Left lung (tissue), 14 donors: ENCODE measurements at places on chromosomes 2 and 18. TPM values are rescaled to one million over a fixed set of nuclear protein-coding genes. Genes with fewer than 3 reads are reported as not detected.

- no peak overlapping the region for H3K27ac ChIP-seq
- no peaks in the 10 kb centered on the region for H3K4me1 ChIP-seq
- no peak for DNase-seq
- no peaks in the 10 kb centered on the region for H3K27me3 ChIP-seq
- no peak overlapping the region for H3K4me3 ChIP-seq
Observed at GRCh38 chr2:222208010-222208690, 90.6 kb downstream of the PAX3 start.

GRCh38 chr2:232901736-232902578 lies 31.9 kb downstream of the SNORC start:
- H3K4me1 ChIP-seq: no peaks in the 10 kb centered on the region
- H3K27ac ChIP-seq: no peak overlapping the region
- peak; percentile 13 for DNase-seq
- no peak overlapping the region for H3K4me3 ChIP-seq
- no peaks in the 10 kb centered on the region for H3K27me3 ChIP-seq
- no peaks in the 10 kb centered on the region for H3K36me3 ChIP-seq

- no peak overlapping the region for H3K4me3 ChIP-seq
- no peaks in the 10 kb centered on the region for H3K27me3 ChIP-seq
- H3K36me3 ChIP-seq: no peaks in the 10 kb centered on the region
Observed at GRCh38 chr18:46809145-46809544, 52.3 kb upstream of the ST8SIA5 start.

GRCh38 chr2:5980450-5981190 lies 288.4 kb downstream of the SOX11 start:
- H3K27me3 ChIP-seq: no peaks in the 10 kb centered on the region
- H3K4me3 ChIP-seq: no peak overlapping the region
- no peaks in the 10 kb centered on the region for H3K4me1 ChIP-seq
- H3K36me3 ChIP-seq: no peaks in the 10 kb centered on the region
- no peak for DNase-seq
- no peak overlapping the region for H3K27ac ChIP-seq

DNA sequence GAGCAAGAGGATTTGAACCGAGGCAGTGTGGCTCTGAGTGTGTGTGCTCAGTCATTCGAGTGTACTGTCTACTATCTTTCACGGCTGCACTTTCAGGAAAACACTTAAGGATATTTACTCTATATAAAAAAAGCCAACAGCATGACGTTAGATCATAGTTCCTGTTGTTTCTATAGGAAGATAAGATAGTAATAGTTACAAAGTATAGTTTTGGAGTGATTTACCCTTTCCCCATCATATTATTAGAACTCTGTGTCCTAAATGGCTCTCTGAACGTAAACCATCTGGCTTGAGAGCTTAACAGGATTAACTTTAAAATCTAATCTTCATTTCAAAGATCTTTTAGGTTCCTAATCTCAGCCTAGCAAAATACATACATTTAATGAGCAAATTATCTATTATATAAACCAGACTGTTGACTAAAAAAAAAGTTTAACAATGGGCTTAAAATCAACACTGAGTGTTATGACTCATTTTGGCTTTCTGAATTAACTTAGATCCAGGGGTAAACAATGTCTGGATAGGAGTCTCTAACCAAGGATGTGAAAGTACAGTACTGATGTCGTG lies 150.3 kb upstream of the DNMT3A start:
- no peaks in the 10 kb centered on the region for H3K27me3 ChIP-seq
- no peak overlapping the region for H3K27ac ChIP-seq
- H3K36me3 ChIP-seq: no peaks in the 10 kb centered on the region
- DNase-seq: no peak
- H3K4me3 ChIP-seq: no peak overlapping the region

DNA sequence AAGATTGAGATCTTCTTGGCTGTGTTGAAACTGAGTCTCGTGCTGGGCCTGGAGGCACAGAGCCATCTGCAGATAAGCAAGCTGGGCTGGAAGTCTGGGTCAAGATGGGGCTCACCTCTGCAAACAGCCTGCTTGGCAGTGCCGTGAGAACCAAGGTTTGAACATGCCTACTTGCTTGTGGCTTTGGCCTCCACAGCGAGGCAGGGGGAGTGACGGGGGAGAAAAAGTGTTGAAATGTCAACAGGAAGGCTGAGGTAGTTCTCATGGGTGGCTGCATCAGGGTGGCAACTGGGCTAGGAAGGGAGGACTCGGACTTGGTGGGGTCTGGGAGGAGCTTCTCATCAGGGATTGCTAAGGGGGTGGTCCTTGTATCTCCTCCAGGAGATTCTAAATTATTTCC lies 99.7 kb downstream of the THNSL2 start:
- H3K36me3 ChIP-seq: no peaks in the 10 kb centered on the region
- H3K27me3 ChIP-seq: no peaks in the 10 kb centered on the region
- no peak for DNase-seq
- H3K27ac ChIP-seq: no peak overlapping the region
- H3K4me3 ChIP-seq: no peak overlapping the region

- H3K4me3 ChIP-seq: no peak overlapping the region
- no peaks in the 10 kb centered on the region for H3K27me3 ChIP-seq
- no peaks in the 10 kb centered on the region for H3K36me3 ChIP-seq
- no peaks in the 10 kb centered on the region for H3K4me1 ChIP-seq
- no peak for DNase-seq
- no peak overlapping the region for H3K27ac ChIP-seq
Observed at GRCh38 chr18:54750350-54750749, 77.9 kb upstream of the RAB27B start.

DNA sequence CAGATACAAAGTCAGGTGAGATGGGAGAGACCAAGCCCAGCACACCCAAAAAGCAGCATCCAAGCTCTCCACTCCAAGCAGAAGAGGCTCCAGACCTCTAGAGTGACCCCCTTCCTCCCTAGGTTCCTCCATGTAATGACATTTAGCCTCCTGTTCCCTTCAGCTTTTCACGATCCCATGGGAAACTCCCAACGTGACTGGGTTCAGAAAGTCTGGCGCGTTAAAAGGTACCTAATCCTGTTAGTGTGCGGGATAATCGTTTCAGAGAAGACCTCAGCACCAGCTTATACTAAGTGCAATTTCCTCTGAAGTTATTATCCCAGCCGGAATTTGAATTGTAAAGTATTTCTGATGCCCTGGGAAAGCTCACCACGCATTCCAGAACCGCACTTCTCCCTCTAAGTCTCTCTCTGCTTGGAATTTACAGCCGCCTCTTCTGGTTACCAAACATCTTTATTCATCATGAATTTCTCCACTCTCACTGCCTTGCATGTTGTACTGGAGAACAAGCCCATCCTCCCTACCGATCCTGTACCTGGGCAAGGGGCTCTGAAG lies 46.9 kb downstream of the CCBE1 start:
- H3K27me3 ChIP-seq: no peaks in the 10 kb centered on the region
- no peaks in the 10 kb centered on the region for H3K4me1 ChIP-seq

The PLGLB1 gene
- total RNA-seq: 1.3 TPM

The RTP5 gene
- total RNA-seq: 0.10 TPM

The CIB4 gene
- total RNA-seq: not detected

DNA sequence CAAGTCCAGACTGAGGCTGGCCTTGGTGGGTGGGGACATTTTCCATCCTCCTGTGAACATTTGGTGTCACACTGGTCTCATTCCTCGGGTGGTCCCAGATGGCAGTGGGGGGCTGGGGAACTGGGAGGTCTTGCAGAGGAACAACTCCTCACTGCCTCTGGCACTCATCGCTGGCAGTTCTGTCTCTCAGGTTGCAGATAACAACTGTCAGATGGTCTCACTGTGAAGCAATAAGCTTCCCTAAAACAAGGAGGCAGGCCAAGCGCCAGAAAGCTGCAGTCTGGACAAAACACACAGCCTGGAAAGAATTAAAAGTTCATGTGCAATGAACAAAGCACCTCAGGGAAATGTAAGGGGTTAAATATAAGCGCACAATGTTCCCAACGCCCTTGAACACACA lies 78.1 kb downstream of the IRS1 start:
- H3K27ac ChIP-seq: no peak overlapping the region
- H3K27me3 ChIP-seq: no peaks in the 10 kb centered on the region
- H3K4me3 ChIP-seq: no peak overlapping the region
- no peak for DNase-seq
- peaks cover 7% of the 10 kb centered on the region for H3K4me1 ChIP-seq
- H3K36me3 ChIP-seq: no peaks in the 10 kb centered on the region

The L3MBTL4 gene
- 10.1 TPM for total RNA-seq

DNA sequence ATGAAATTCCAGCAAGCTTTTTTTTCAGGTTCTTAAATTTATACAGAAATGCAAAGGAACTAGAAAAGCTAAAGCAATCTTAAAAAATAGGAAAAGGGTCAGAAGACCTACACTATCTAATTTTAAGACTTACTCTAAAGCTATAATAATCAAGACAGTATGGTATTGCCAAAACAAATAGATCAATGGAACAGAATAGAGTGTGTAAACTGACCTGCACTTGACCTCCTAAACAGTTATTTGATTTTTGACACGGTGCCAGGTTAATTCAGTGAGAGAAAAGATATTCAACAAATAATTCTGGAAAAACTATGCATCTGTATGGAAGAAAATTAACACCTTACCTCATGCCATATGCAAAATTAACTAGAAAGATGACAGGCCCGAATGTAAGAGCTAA lies 73.6 kb downstream of the OLA1 start:
- no peak for DNase-seq
- H3K36me3 ChIP-seq: no peaks in the 10 kb centered on the region
- H3K4me1 ChIP-seq: no peaks in the 10 kb centered on the region
- H3K4me3 ChIP-seq: no peak overlapping the region

- no peak overlapping the region for H3K27ac ChIP-seq
- H3K36me3 ChIP-seq: no peaks in the 10 kb centered on the region
- H3K4me1 ChIP-seq: no peaks in the 10 kb centered on the region
- no peak for DNase-seq
- no peaks in the 10 kb centered on the region for H3K27me3 ChIP-seq
- no peak overlapping the region for H3K4me3 ChIP-seq
Observed at GRCh38 chr2:13522917-13523821, 806.4 kb downstream of the TRIB2 start.

- peak overlapping the region; percentile 30 for H3K27ac ChIP-seq
- H3K4me3 ChIP-seq: no peak overlapping the region
- H3K4me1 ChIP-seq: no peaks in the 10 kb centered on the region
- H3K36me3 ChIP-seq: no peaks in the 10 kb centered on the region
- H3K27me3 ChIP-seq: no peaks in the 10 kb centered on the region
Observed at GRCh38 chr2:213238753-213239495, 45.3 kb upstream of the SPAG16 start.

GRCh38 chr2:106953779-106954178 lies 67.8 kb upstream of the ST6GAL2 start:
- H3K27ac ChIP-seq: no peak overlapping the region
- H3K4me3 ChIP-seq: no peak overlapping the region
- no peaks in the 10 kb centered on the region for H3K27me3 ChIP-seq
- H3K4me1 ChIP-seq: no peaks in the 10 kb centered on the region

DNA sequence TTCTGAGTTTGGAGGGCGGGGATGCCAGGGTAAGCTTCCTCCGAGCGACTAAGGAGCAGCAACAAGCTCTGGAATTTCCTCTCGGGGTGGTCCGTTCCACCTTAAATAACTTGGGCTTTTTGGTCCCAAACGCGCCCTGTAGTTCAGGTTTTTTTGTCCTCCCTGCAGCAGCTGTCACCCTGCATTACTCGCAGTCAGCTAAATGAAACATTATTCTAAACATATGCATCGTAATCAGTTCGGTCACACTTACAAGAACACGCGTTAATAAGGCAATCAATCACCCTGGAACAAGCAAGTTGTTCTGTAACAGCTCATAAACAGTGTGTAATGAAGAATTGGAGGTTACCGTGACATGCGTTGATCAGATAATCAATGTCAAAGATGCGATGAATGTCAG lies 8.3 kb downstream of the EVX2 start:
- H3K27me3 ChIP-seq: peaks cover 94% of the 10 kb centered on the region
- H3K4me3 ChIP-seq: no peak overlapping the region
- H3K36me3 ChIP-seq: no peaks in the 10 kb centered on the region
- no peak overlapping the region for H3K27ac ChIP-seq
- no peak for DNase-seq

DNA sequence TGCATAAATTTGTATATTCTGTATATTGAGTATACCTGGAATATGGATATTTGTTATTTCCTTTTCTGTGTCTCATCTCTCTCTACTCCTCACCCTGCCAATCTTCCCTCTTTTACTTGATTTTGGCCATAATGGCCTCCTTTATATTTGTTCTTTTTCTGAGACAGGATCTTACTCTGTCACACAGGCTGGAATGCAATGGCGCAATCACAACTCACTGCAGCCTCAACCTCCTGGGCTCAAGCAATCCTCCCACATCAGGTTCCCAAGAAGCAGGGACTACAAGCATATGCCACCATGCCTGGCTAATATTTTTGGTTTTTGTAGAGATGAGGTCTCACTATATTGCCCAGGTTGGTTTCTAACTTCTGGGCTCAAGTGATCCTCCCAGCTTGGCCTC lies 30.5 kb downstream of the PREPL start:
- H3K36me3 ChIP-seq: peaks cover 2% of the 10 kb centered on the region
- H3K27ac ChIP-seq: no peak overlapping the region
- H3K27me3 ChIP-seq: no peaks in the 10 kb centered on the region
- no peaks in the 10 kb centered on the region for H3K4me1 ChIP-seq
- H3K4me3 ChIP-seq: no peak overlapping the region

DNA sequence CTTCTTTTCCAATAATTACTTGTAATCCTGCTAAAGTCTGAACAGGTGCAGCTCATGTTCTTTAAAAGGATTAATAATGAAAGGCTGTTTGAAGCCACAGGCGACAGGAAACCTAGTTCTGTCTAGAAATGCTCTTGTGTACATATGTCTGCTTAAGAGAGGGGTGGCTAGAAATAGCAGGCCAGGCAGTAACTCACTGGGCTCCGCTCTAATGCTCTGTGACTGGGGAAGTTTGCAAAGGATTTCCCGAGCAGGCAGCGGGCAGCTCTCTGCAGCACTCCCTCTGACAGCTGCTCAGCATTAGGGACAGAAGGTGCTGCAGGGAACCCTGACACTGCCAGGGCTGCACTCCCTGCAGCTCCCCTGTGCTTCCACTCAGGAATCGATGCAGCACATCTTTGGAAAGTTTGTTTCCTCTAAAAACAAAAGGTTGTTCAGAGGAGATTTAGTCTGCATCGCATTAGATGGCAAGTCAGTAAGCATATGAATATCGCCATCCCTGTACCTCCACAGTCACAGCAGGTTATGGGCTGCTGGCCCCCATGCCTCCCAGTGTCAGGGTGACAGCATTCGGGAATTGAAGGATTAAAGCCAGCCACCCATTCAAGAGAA lies 33.1 kb upstream of the TTC39C start:
- no peaks in the 10 kb centered on the region for H3K36me3 ChIP-seq
- H3K4me3 ChIP-seq: no peak overlapping the region
- no peaks in the 10 kb centered on the region for H3K4me1 ChIP-seq
